Sigmoid colon (tissue), 7 donors: ENCODE measurements at places on chromosomes 3 and 15. TPM values are rescaled to one million over a fixed set of nuclear protein-coding genes. Genes with fewer than 3 reads are reported as not detected.

The ALG1L2 gene
- total RNA-seq, result not detected

- DNase-seq, result no peak
- no peak overlapping the region for H3K4me3 ChIP-seq
- H3K27ac ChIP-seq, result no peak overlapping the region
- H3K36me3 ChIP-seq, result no peaks in the 10 kb centered on the region
- H3K27me3 ChIP-seq, result no peaks in the 10 kb centered on the region
These were observed 40.6 kb downstream of the ADIPOQ start for GRCh38 chr3:186882881-186883685.

DNA sequence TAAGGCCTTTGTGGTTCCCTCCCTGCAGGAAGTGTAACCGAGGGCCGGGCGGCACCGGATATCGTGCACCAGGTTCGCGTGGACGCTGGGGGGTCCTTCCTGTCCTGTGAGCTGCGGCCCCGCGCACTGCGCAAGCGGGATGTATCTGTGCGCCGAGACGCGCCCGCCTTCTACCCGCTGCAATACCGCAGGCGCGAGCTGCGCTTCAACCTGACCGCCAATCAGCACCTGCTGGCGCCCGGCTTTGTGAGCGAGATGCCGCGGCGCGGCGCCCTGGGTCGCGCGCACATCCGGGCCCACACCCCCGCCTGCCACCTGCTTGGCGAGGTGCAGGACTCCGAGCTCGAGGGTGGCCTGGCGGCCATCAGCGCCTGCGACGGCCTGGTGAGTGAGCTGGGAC is 35.9 kb downstream of the SAXO2 start:
- H3K27ac ChIP-seq, result no peak overlapping the region
- H3K36me3 ChIP-seq, result no peaks in the 10 kb centered on the region
- no peak for DNase-seq
- H3K4me1 ChIP-seq, result no peaks in the 10 kb centered on the region

DNA sequence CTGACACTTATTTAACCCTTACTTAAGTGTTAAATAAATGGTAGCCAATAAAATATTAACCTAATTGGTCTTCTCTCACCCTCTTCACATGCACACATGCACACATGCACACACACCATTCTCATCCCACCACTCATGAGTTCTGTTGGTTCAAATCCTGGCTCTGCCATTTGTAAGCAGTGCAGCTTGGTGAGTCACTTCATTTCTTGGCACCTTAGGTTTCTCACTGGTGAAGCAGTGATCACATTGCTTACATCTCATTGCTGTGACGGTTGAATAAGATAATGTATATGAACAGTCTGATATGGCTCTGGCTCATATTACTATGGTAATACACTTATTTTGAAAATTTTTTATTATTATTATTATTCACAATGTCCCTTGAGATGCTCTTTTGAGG is 33.8 kb downstream of the RIOX2 start:
- H3K36me3 ChIP-seq, result peaks cover 9% of the 10 kb centered on the region
- no peak overlapping the region for H3K27ac ChIP-seq
- H3K4me1 ChIP-seq, result no peaks in the 10 kb centered on the region
- H3K27me3 ChIP-seq, result no peaks in the 10 kb centered on the region
